ENCODE measurements at places on chromosomes 1 and 21.

GRCh38 chr1:152824964-152825363 is 2.3 kb upstream of the LCE1A start:
- DNase-seq = no peak

DNA sequence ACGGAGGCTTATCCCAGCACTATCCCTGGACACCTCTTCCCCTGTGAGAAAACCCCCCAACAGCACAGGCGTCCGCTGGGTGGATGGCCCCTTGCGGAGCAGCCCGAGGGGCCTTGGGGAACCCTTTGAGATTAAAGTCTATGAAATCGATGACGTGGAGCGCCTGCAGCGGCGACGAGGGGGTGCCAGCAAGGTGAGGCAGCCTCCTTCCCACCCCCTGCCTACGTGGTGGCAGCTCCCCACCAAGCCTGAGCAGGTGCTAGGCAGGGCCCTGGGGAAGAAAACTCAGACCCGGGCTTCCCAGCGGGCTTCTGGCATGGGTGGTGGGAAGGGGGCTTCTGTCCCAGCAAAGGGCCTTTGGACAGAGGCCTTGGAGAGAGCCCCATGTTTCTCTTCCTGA is 543.3 kb downstream of the KIF26B start:
- DNase-seq = no peak

- no peak for DNase-seq
Measured at GRCh38 chr1:93749487-93749886, 67.8 kb upstream of the BCAR3 start.

- peak; percentile 69 for DNase-seq
Measured at GRCh38 chr21:38661889-38662568, 143.7 kb upstream of the ETS2 start.

- DNase-seq = no peak
Measured at GRCh38 chr1:220902916-220903315, 23.7 kb downstream of the HLX start.

DNA sequence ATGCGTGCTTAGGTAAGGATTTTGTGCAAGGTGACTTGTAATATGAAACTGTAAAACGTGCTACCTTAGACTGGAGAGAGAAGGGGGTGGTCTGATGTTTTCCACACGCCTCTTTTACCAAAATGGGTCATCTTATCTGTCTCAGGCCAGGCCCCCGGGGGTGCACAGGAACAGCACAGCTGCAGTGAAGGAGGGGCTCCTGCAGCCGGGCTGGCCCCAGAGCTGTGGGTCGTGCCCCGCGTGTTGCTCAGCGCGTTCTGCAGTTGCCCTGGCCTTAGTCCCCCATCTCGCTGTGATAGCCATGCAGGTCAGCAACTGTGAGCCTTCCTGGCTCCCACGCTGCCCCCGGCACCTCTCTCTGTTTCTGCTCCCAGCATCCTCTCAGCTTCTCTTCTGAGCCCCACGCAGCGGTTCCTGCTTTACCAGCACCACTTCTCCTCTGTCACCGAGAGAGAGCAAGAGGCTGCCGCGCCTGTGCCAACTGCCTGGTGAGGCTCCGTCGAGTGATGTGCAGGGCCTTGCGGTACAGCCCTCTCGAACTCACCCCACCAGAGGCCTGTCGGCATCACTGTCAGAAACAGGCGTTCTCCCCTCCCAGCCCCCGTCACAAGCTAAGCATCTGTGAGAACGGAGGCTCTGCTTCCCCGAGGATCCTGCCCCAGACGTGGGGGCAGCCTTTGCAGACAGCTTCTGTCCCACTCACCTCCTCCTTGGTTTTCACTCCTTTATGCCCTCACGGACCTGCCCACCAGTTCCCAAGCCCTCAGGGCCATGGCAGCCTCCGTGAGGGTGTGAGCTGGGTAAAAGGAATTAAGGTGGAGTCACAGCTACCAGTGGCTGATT is 73.3 kb downstream of the ADARB1 start:
- no peak for DNase-seq

DNA sequence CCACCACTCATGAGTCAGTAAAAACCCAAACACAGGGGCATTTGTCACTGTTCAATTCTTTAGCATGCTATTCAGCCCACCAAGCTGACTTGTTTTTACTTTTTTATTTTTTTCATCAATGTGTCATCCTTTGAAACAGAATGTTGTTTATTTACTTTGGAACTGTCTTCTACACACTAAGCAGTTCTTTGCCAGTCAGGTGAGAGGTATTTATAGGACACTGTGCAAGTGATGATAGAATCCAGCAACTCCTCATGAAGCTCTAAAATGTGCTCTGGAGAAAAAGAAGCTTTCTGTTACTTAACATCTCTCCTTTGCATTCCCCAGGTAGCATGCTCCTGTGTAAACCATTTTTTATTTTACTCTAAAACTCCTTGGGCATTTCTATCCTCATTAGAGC is 582.0 kb upstream of the TMPRSS15 start:
- no peak for DNase-seq

DNA sequence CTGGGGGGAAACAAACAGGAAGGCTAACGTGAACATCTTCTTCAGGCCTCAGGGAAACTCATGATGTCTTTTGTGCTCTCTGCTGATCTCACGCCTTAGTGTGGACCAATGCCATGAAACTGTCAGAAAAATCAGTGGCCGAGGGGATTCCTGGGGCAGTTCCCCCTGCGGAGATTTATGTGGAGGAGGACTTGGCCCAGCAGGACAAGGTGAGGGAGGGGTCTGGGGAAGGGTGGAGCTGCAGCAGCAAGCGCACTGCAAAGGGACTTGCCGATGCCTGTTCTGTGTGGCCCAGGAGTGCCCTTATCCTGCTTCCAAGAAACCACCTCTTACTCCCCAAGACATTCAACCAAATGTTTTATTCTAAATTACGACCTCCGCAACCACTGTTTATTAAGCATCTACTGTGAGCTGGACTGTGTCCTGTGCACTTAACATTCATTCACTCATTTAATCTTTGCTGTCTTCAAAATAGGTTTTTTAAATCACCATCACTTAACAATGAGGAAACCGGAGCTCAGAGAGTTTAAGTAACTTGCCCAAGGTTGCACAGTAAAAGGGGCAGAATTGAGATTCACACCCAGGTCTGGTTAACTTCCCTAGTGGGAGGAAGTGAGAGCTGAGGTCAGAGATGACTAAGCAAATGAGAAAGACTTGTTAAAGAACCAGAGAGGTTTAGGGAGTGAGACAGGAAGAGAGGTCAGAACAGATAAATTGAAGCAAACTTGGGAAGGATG is 49.7 kb downstream of the FHAD1 start:
- DNase-seq = no peak

GRCh38 chr1:14495381-14495780 is 103.1 kb upstream of the KAZN start:
- DNase-seq = no peak

DNA sequence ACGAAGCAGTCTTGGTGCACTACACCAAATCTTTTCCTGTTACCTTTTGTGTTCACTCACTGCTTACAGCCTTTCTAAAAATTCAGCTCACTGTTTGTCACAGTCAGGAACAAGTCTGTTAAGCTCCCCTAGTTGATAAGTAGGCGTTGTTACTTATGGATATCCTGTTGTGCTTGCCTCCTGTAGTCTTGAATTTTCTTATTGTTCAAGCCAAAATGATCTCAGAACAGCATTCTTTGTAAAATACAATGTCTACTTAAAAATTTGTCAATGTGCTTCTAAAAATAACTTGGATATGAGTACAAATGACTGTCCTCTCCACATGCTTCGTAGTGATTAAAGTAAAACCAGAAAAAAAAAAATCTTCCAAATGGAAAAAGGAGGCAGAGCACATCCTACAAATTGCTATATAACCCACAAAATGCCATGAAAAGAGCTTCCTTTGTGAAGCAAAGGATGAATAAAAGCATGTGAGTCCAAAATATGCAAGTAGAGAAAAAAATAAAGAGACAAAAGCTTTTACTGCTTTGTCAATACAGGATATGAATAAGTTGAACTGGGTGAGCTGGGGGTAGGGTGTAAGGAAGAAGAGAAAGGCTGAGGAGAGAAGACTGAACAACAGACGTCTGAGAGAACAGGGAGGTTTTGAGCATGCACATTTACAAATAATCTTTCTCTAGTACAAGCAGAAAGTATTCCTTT is 228.9 kb upstream of the ADGRL4 start:
- peak; percentile 48 for DNase-seq

DNA sequence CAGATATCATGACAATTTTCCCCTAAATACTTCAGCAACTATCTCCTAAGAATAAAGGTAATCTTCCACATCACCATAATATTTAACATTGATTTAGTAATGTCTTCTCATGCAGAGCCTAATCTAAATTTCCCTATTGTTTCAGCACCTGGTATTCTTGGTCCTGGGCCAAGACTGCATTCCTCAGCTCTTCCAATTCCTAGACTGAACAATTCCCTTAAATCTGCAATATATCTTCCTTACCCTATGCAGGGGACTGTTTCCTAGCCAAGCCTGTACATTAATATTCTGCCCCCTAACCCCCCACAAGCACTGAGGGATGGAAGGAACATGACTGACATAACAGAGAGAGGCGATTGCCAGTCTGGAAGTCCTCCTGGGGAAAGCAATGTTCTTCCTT is 28.7 kb upstream of the DISP1 start:
- DNase-seq = no peak

DNA sequence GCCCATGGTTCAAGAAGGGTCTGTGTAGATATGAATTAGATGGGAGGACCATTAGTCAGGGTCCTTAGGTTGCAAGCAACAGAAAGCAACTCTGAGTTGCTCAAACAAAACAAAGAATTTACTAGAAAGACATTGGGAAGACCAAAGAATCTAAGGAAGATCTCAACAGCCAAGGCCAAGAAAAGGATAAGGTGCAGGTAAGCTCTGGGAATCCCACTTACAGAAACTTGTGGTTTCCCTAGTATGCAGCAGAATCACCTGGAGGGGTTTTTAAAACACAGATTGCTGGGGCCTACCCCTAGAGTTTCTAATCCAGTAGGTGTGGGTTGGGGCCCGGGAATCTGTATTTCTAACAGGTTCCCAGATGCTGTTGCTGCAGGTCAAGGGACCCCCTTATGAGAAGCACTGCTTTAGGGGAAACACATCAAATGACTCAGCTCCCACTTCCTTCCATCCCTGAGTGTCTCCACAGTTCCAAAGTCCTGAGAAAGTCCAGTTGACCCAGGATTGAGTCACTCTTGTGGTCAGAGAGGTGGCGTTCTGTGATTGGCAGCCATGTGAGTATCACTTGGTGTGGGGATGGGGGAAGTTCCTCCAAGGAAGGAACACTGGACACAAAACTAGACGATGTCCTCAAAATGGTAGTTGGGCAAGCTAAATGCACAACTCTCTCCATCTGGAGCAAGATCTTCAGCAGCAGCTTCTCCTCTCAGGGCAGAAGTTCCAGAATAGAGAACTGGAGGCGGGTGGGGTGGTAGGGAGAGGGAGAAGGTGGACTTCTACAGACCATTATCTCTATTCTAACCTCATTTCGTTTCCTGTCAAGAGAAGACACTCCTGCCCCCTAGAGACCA is 24.2 kb upstream of the EYA3 start:
- peak; percentile 65 for DNase-seq

DNA sequence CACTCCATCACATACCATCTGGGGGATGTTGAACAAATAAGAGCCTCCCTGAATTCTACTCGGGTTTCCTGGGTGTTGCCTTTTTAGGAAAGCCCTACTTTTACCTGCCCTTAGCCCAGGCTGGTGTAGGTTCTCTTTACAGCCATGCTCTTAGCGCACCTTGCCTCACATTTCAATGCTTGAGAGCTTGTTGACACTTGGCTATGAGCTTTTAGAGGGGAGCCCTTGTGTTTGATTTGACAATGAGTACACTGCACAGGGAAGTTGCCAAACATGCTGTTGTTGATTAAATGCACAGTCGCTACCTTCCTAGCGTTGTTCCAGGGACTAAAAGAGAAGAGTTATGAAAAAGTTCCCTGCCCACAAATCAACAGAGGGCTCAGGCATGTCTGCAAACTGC is 103.8 kb downstream of the TRABD2B start:
- no peak for DNase-seq

- DNase-seq = no peak
Measured at GRCh38 chr1:221878134-221878533, 136.2 kb upstream of the DUSP10 start.

- no peak for DNase-seq
Measured at GRCh38 chr1:226360106-226360746, 47.7 kb downstream of the PARP1 start.

GRCh38 chr1:232893481-232894313 is 56.7 kb upstream of the NTPCR start:
- no peak for DNase-seq

DNA sequence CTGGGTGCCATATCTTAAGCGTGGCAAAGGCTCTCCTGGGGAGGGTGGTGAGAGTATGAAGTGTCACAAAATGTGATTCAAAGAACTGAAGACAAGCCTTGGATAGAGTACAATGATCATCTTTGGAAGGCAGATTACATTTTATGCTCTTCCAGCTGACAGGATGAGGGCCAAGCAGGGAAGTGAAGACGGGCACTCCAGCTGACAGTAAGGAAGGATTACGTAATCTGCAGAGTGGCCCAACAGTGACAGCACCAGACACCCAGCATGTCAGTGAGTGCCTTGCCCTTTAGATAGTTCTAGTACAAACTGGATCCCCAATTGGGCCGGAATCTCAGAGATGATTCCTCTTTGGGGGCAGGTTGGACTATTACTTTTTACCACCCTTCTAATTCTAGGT is 52.7 kb downstream of the UBE2T start:
- DNase-seq = no peak

- peak; percentile 27 for DNase-seq
Measured at GRCh38 chr1:83860490-83861221, 138.3 kb downstream of the TTLL7 start.
